ENCODE measurements at places on chromosomes 16 and 17.

DNA sequence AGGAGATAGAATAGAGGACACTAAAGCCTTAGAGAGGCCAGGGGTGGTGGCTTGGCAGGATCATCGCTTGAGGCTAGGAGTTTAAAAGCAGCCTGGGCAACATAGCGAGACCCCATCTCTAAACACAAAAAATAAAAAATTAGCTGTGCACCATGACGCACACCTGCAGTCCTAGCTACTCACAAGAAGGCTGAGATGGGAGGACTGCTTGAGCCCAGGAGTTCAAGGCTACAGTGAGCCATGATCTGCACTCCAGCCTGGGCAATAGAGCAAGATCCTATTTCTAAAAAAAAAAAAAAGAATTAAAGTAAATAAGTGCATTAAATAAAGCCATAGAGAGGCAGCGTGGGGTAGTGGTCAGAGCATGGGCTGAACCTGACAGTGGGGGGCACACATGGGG lies 19.1 kb downstream of the SBK1 start:
- DNase-seq = no peak

GRCh38 chr17:62763891-62764600 lies 44.1 kb downstream of the MARCHF10 start:
- DNase-seq = no peak

DNA sequence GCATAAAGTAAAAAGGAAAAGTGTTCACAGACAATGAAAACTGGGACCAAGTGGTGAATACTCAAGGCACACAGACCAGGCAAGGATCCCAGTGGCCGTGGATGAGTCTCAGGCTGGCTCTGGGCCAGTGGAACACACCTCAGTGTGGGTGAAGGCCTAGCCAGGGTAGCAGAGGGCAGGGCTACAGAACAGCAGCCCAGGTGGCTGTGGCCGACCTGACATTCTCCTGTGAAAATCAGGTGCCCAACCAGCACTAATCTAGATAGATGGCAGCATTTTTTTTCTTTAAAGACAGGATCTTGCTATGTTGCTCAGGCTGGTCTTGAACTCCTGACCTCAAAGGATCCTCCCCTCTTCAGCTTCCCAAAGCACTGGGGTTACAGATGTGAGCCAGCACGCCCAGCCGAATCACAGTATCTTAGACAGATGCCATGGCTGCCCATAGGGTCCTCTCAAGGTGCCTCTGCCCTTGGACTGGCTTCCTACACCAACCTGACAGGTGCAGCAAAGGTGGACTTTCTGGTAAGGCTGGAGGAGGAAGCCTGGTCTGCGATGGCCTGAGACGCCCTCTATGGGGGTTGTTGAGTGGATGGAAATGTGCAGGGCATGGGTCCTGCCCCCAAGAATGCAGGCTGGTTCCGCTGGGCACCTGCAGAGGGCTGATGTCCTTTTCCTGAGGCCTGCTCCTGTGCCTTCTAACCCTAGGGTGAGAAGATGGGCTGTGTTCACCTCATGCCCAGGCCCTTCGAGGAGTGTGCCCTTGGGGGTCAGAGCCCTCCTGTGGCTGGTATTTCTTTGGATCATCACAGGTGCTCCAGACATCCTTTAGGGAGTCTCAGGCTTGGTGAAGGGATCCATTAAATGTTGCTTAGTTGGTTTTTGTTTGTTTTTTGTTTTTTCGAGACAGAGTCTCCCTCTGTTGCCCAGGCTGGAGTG lies 3.8 kb upstream of the P4HB start:
- DNase-seq = no peak

DNA sequence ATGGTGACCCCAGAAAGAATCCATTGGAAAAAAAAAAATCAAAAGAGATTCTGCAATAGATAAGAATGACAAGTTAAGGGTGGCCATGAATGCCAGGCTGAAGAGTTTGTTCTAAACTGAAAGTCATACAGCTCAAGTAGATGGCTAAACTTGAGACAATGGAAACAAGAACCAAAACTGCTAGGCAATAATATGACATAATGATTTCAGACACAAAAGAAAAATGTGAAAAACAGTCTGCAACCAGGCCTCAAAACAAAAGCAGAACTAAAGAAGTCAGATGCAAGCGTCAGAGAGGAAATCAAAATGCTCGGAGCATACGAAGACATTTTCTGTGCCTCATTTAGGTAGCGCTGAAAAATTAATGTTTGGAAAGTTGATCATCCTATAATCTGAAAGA lies 54.4 kb upstream of the YPEL2 start:
- DNase-seq = peak; percentile 39

- no peak for DNase-seq
Measured at GRCh38 chr16:8589057-8589899, 1.0 kb downstream of the TMEM114 start.

DNA sequence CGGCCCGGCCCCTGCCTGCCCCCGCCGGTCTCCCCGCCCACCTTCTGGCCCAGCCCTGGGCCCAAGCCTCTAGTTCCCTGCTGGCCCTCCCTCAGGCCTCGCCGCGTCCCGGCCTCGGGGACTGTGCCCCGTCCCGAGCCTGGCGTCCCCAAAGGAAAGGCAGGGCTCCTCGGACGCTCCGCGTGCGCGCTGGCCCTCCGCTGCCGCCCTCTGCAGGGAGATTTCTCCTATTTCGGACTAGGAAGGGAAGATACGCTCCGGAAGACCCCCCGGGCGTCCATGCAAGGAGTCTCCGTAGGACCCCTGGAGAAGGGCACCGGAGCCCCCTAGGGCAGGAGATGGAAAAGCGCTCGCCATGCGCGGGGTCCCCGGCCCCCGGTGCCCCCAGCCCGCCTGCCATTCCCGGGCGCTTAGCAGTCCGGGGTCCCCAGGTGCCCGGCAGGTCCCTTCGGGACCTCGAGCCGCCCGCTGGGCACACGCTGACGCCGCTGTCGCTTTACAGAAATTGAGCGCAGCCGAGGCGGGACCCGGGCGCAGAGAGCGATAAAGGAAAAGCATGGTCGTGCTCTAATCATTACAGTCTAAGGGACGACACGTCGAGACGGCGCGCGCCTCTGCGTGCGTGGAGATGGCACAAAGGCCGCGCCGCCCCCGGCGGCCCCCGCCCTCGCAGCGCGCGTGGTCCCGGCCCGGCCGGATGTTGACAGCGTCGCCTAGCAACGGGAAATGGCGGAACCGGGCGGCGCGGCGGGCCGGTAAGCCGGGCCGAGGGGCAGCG lies at the start of gene CCDC40:
CCDC40 (plus strand) TSS at position 706 of the 778 bp plus-strand sequence; CDS start at position 727, 21 bp downstream.
- peak; percentile 74 for DNase-seq

DNA sequence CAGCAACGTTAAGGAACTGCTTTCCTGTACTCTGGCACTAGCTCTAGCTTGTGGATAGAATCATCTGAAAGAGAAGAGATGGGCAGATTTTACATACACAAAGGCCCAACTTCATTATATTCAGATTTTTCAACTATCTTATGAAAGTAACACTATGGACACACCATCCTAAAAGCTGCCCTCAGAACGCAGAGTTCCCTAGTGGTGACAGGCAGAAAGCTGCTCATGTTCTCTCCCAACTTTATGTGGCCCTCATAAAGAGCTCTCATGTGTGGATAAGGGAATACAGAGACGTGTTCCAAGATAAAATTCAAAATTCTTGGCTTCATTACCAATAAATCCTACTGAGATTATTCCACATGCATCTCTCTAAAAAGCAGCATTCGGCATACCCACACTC lies 1.5 kb downstream of the CFAP20 start:
- DNase-seq = no peak

GRCh38 chr17:39246274-39246673 lies 20.5 kb upstream of the STAC2 start:
- no peak for DNase-seq

GRCh38 chr17:40545660-40546059 lies 19.6 kb downstream of the CCR7 start:
- no peak for DNase-seq

GRCh38 chr17:9367156-9367555 lies 208.5 kb downstream of the STX8 start:
- no peak for DNase-seq

DNA sequence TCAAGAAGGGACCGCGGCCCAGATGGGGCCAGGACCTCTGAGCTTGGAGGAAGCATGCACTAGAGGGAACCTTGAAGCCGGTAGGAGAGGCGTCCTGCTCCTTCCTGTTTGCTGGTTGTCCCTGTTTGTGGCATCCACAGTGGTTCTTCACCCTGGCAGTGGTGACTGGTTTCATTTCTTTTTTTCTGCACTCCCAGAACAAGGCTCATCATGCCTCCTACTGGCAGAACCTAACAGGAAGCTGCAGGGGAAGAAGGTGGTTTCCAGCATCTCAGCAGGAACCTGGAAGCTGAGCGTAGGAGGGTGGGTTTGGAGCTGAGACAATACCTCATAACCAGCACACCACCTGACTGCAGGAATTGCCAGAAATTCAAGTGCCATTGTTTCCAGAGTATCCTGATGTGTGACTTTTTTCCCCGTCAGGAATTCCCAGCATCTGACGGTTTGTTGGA lies 5.8 kb downstream of the TMEM231 start:
- no peak for DNase-seq

DNA sequence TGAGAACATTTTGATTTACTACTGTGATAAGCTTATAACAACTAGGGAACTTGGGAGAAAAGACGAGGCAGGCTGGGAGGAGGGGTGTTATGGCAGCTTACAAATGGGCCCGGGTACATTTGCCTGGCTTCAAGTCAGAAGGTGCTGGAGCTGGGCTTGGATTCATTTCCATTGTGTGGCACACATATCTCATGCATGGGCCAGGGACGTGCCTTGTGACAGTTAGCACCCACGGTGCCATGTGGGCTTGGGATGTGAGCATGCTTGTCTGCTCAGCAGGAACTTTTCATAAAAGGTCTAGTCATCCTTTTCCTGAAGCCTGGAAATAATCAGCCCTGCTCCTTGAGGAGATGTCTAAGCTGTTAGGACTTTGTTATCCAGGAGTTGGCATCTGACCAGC lies 572.2 kb downstream of the CDH13 start:
- no peak for DNase-seq

DNA sequence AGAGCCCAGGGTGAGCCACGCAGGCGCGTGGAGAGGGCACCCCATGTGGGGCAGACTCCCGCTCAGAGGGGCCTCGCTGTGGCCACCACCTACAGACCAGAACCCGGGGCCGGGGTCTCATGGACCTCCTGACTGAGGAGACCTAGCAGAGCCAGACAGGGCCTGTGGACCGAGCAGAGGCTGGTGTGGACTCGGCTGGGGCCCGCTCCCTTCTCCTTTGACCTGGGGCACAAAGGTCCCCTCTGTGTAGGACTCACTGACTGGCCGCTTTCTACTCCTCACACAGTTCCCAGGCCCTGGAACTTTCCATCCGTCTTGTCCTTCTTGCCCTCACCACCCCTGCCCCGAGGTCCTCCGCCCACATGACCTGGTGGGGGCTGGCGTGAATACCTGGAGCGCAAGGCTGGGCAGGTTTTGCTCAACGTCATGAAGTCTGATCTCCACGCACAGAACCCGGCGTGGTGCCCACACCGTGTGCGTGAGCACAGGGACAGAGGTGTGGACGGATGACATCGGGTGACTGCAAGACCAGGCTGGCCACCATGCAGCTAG lies 44.7 kb upstream of the ACSF3 start:
- no peak for DNase-seq

DNA sequence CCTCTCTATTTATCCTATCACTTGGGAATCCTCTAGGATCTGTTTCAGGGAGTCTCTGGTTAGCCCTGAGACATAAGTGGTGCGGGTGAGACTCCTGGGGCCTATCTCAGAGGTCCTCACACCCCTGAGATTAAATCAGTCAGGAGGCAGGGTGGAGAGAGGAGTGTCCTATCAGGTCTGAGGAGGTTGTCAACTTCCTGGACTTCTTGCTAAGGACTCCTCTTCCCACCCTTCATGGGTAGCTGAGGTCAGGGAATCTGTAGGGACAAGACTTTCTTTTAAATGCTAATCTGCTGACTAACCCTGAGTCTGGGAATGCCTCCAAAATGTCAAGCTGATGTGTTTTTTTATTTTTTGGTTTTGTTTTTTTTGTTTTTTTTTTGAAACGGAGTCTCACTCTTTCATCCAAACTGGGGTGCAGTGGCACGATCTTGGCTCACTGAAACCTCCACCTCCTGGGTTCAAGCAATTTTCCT lies 6.6 kb upstream of the ARMC5 start:
- no peak for DNase-seq

- DNase-seq = no peak
Measured at GRCh38 chr17:27224526-27225315, 69.2 kb upstream of the WSB1 start.

GRCh38 chr17:61310590-61310989 lies 89.1 kb upstream of the TBX2 start:
- no peak for DNase-seq

DNA sequence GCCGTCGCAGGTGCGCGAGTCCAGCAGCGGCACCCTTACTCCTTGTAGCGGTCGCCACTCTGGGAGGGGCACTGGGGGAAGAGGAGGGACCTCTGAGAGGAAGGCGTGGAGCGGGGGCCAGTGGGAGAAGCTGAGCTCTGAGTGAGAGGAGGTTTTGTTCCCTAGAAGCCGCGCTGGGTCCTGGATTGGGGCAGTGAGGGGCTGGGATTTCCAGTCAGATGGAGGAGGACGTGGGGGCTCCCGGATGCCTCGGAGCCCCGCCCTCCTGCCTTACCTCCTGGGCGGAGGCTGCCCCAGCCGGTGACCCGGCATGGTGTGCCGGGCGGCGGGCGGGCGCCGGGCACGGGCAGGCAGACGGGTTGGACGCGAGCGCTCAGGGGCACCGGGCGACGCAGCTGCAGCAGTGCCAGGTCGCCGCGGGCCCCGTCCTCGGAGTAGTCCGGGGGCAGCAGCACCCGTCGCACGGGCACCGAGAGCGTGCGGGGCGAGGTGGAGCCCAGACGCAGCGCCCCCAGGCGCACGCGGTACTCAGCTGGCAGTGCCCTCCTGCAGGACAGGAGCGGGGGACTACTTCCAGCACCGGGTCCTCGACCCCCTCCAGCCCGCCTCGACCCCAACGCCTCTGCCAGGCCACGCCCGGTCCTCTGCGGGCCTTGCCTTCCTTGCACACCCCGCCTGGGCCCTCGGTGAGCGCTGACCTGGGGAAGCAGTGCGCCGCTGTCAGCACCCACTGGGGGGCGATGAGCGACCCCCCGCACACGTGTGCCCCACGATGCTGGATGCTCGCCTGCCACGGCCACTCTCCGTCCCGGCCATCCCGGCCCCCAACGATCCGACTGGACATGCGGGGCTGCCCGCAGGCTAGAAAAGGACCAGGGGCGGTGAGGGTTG lies 2.0 kb downstream of the PRSS33 start:
- DNase-seq = no peak

- DNase-seq = no peak
Measured at GRCh38 chr16:14024283-14024682, 46.8 kb upstream of the MRTFB start.

Measured in GM12891 (cell line).